Activated naive CD4-positive, alpha-beta T cell treated with anti-CD3 and anti-CD28 coated beads, Interleukin-2, amount 10 ng/mL, durations not matched to agents 7 days and 5 days (primary cell): ENCODE measurements at places on chromosomes 12 and 14.

DNA sequence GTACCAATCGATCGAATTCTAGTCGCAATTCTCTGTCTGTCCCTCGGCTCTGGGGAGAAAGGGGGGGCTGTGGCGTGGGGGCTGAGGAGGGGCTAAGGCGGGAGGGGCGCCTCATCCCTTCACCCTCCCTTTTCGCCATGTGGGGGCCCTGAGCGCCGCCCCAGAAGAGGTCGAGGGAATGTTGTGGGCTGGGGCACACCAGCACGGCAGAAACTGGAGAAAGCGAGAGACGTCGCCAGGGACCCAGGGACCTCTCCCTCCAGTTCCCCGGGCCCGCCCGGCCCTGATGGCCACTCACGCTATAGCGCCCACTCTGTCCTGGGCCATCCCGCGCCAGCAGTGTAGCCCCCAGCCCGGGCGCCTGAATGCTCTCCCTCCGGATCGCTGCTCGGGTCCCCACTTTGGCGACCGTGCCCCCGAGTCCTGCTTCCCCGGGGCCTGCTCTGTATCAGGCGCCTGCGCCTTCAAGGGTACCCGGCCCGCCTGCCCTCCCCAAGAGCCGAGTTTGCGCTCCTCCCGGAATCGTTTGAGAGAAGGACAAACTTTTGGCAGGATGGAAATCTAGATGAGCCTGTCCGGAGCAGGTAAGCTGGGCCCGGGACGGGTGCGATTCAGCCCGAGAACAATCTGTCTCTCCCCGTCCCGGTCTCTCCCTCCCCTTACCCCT, 62.6 kb downstream of the SMUG1 start:
- DNase-seq: no peak

- DNase-seq: peak; percentile 33
Measured at GRCh38 chr12:112907415-112908157, 824 bp downstream of the OAS1 start.

DNA sequence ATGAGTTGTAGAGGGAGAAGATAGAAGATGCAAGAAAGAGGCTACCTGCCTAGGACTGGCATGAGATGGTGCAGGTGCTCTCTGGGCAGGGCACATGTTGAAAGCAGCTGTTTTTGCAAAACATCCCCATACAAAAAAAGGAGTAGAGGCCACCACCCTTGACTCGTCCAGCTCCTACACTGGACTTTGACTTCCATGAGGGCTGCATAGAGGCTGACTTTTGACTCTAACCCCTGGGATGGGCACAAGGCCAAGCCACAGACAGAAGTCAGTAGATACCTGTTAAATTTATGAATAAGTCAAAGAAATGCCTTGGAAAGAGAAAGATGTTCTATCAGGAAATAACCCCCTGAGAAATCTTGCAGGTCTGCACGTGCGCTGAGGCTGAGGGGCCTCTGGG, 1139.1 kb upstream of the TMEM132C start:
- no peak for DNase-seq

DNA sequence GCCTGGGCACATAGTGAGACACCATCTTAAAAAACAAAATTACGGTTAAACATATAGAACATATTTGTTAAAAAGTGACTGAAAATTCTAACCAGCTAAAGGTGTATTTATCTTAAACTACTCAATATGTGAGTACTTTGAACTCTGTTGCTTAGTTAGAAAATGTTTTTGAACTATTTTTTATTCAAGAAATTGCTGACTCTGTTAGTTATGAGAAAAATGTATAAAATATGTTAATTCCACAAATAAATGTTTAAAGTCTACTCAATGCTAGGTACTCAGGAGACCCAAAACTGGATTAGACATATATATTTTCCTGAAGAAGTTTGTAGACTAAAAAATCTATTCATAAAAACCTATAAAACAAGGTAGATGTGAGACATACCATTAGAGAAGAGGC, 23.0 kb upstream of the GPR33 start:
- no peak for DNase-seq

GRCh38 chr14:22233377-22233776, 355.6 kb downstream of the DAD1 start:
- DNase-seq: no peak

DNA sequence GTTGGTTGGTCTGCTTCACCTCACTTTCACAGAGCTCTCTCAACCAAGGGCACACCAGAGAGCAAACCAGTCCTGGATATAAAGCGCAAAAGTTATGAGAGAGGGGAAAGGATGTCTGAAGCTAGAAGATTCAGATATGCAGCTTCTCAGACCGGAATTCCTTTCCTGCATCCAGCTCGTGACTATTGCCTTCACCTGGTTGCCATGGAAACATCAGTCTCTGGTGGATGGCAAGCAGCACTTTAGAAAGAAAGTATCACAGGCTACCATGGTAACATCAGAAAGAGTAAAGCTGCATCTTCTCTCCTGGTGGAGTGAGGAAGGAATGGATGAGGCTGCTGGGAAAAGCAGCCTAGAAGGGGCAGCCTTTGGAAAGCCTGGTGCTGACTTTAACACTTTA, 13.7 kb downstream of the REM2 start:
- DNase-seq: no peak

- no peak for DNase-seq
Measured at GRCh38 chr14:94317259-94317658, 5.9 kb downstream of the SERPINA6 start.

DNA sequence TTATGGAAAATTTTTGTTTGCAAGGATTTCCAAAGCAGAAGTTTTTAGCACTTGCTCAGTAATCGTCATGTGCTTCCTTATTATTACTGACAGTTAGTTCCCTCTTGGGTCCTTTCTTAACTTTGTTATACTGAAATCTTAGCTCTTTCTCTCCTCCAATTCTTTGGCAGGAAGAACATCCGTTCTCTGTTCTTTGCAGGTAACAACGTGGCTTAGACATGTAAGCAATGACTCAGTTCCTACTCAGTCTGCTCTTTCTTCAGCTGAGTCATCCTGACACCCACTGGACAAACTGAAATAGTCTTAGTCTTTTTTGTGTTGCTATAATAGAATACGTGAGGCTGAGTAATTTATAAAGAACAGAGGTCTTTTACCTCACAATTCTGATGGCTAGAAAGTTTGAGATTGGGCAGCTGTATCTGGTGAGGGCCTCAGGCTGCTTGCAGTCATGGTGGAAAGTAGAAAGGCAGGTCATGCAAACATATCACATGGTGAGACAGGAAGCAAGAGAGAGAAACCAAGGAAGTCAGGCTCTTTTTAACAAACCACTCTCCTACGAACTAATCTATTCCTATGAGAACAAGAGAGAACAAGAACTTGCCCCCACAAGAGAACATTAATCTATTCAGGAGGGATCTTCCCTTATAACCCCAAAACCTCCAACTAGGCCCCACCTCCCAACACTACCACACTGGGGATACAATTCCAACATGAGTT, 49.2 kb downstream of the TESPA1 start:
- DNase-seq: peak; percentile 28

GRCh38 chr12:112939761-112940381, 1.6 kb downstream of the OAS3 start:
- peak; percentile 41 for DNase-seq

DNA sequence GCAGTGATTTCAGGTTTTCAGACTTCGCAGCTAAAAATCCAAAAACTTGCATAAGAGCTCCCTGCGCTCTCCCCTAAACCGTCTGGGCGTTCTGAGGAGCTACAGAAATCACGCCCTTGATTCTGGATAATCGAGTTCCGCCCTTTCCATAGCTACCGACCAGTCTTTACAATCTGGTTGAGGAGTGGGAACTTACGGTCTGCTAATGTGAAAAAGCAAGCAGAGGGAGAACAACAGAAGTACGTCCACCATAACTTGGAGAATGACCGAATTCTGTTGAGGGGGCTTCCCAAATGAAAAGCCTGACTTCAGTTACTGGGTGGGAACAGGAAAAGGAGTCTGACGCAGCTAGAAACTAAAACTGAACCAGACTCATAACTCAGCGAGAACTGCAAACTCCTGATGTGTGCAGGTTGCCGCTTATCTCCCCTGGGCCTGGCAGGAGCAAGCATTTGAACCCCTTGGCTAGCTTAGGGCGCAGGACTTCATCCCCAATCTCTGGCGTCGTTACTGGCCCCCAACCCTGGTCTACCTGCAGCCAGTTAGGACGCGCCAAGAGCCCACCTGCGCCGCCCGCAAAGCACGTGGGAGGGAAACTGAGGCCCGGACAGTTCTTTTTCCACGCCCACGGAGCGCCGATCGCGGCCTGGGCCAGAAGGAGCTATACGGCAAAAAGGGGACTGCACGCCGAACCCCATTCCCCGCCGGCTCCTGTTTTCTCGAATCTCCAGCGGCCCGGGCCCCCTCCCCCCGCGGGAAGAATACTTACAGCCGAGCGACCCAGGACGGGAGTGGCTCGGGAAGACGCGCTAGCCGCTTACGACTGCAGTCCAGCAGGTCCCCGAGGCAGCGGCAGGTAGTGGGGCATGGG, 838 bp downstream of the LRIG3 start:
- no peak for DNase-seq

GRCh38 chr14:72186523-72186922, 254.3 kb downstream of the RGS6 start:
- no peak for DNase-seq

DNA sequence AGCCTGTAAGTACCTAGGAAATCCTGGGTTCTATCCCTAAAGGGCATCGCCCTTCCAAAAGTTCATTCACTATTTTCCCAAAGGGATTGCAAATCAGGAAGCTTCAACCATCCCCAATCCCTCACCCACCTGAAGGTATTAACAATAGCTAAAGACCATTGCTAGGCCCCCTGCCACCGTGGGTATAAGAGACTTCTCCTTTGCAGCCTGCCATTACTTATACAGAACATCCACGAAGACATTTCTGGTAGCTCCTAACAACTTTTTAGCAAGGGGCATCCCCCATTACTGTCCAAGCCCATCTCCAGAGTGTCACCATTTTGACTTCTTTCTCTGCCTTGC, 384 bp upstream of the SMUG1 start:
- DNase-seq: no peak

GRCh38 chr12:108666401-108666881, 32.7 kb upstream of the SELPLG start:
- DNase-seq: no peak

DNA sequence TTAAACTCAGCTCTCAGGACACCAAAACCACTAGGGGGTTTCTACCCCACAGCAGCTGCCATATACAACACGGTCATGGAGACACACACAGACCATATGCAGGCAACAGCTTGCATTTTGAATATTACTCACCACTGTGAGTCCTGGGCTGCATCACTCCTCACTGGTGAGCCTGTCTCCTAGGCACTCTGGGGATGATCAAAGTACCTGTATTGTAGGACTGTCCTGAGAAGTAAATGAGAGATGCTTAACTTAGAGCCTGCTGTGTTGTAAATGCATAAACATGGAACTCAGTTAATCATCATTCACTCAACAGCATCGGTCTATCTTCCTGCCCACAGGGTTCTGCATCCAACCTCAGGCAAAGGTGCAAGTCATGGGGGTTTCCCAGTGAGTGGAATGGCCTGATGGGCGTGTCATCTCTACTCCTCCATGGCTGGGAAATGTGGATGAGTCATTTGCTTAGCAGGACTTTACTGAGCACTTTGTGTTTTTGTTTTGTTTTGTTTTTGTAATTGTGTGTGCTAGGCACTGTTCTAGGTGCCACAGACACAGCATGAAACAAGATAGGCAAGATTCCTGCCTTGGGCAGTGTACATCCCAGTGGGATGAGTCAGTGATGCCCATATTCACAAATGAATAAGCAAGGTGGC, 1141.2 kb upstream of the TMEM132C start:
- no peak for DNase-seq

DNA sequence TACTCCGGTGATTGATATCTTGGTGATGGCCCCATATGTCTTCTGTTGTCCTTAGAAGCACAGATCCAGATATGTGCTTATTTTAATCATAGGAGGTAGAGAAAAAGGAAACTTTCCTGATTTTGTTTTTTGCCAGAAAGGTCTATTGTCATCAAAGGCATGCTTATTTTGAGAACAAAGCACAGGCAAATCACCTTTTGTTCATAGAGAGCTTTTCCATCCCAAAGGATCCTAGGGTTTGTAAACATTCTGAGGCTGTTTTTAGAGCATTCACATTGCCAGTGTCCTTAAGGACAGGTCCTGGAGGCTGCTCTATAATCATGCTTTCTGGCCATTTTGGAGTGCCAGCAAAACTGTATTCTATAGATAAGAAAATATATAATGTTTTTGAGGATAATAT, 148.5 kb upstream of the SEL1L start:
- DNase-seq: no peak

- DNase-seq: no peak
Measured at GRCh38 chr14:48936362-48936761, 649.8 kb downstream of the RPS29 start.

- peak; percentile 55 for DNase-seq
Measured at GRCh38 chr12:120971299-120972180, 6.8 kb upstream of the HNF1A start.

GRCh38 chr14:57822081-57822480, 43.8 kb downstream of the SLC35F4 start:
- no peak for DNase-seq
